NCI-H510A (cell line): ENCODE measurements at places on chromosomes 7 and 10.

DNA sequence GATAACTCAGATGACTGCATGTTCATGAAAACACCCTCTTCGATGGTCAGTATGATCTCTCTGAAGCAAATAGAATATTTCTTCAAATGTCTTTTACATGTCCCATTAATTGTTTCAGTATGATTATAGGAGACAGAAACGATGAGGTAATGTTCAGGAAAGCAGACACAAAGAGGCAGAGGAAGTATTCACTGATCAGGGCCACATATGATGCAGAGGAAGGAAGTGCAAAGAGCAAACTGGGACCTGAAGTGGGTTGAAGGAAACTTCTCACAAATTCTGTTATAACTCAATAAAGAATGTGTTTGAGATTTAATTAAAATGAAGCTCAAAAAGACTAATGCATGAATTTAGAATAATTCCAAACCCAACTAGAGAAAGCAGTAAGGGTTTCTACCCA lies 70.5 kb downstream of the TES start:
- no peak for DNase-seq

GRCh38 chr7:4184653-4185052 lies 497.4 kb upstream of the FOXK1 start:
- no peak for DNase-seq

- no peak for DNase-seq
These were observed 231.3 kb upstream of the CELF2 start for GRCh38 chr10:10786109-10787090.

GRCh38 chr10:34405611-34406462 lies 409.3 kb downstream of the PARD3 start:
- no peak for DNase-seq

DNA sequence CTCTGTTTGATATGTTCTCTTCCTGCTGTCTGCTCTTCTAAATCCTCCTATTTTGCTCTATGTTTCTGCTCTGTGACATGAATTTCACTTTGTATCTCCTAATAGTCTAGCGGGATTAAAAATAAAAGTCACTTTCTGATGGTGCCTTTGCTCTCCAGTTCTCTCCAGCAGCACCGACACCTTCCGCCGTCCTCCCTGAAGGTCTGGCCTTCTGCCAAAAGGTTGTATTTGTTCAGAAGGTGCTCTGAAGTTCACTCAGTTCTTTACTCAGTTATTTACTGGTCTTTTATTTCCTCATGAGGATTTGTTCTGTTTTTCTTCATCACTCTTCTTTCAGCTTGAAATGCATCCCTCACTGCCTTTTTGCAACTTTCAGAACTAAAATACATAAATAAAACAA lies 11.2 kb upstream of the EPHA1 start:
- no peak for DNase-seq

DNA sequence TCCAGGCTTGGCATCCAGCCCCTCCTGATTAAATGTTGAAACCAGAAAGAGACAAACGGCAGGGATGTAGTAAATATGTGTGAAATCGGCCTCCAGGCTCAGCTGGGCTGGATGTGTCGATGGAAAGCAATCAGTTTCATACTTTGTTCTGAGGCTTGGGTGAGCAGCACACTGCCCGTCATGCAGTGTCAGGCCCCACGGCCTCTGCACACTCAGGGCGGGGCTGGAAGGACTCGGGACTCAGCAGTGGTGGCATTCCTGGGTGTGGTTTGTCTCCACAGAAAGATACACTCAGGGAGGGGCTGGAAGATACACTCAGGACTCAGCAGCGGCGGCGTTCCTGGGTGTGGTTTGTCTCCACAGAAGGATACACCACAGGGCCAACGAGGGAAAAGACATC lies 22.0 kb downstream of the ADGRA1 start:
- DNase-seq = no peak

DNA sequence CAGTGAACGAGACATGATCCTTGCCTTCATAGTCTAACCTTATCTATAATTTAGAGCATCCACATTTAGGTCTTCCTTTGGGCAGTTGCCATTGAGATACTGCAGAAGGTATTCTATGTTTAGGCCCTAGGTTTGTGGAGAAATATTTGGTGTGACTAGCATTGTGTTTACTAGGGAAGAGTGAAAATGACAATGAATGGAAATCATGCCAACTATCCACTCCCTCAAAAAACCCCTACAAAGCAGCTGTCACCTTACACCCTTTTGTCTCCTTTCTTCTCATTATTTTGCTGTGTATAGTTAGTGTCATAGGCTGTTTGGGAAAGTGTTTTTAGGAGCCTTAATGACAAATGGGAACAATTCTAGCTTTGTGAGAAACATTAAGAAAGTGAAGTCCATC lies 3.2 kb downstream of the CCNJ start:
- DNase-seq = no peak

DNA sequence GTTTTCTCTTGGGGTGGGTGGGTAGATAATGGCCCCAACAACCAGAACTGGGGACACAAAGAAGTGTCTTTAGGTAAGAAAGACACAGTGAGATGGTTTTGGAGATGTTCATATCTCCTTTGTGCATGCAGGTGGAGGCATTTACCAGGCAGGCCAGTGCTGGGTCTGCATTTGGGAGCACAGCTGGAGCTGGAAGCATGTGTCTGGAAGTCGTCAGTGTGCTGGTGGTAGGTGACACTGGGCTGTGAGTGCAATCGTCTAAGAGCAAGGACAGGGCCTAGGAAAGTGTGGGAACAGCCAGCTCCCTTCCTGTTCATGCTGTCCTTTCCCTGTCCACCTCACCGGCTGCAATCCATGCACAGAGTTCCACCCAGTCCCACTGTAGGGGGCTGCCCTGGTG lies 88.3 kb upstream of the ZNF32 start:
- DNase-seq = no peak

- DNase-seq = no peak
These were observed 159.3 kb downstream of the SH3PXD2A start for GRCh38 chr10:103696094-103696410.

DNA sequence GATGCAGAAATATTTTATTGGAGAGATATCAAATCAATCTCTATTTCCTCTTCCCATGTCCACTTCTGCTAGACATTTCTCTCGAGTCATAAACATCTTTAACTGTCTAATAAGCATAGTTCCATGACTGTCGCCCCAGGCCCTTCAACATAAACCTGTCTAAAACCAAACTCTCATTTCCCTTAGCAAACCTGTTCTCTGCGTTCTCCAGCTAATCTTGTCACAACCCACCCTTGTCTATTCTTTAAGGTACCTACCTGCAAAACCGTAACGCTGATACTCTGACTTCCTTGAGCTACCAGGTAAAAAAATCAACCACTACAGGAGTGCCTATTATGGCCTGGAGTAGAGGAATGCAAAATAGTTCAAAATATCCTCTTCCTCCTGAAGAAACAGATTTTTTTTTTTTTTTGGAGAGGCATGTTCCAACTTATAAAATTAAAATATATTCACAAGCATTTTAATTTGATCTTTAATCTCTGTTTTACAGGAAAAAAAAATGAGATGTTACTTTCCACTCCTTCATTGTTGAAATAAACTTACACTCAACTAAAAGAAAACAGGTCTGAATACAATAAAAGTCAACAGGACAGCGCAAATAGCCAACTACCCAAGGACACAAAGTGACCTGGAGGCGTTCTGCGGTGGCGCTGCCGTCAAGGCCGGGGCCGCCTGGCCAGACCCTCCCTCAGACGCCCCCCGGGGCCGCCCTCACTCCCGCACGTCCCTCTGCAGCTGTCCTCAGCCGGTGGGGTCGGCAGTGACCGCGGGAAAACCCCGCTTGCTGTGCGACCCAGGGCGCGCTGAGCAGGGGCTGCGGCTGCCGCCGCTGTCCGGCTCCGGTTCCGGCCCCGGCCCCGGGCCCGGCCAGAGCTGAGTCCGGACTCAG lies 765 bp downstream of the SLC25A40 start:
- no peak for DNase-seq

DNA sequence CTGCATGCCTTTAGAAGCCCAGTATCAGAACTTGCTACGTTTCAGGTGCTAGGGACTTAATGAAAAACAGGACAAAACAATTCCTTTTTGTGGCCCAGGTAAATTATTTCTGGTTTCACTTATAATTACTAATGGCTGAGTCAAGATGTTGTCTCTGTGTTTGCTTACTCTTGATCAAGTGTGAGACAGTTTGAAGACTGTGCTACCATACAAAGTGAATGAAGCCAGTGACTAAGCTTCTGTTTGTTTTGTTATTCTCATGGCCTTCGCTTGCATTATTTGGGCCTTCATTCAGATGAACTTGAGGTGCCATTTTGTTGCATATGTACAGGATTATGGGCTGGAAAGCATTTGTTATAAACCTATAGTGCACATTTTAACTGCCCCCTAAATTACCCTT lies 17.9 kb downstream of the SMNDC1 start:
- no peak for DNase-seq
